ENCODE measurements at places on chromosomes 2 and 18.
A peak's percentile ranks its signal among the peaks of the same experiment; 100 is the strongest.

- DNase-seq: no peak
Measured at GRCh38 chr2:37324536-37324785, 172 bp downstream of the PRKD3 start.

DNA sequence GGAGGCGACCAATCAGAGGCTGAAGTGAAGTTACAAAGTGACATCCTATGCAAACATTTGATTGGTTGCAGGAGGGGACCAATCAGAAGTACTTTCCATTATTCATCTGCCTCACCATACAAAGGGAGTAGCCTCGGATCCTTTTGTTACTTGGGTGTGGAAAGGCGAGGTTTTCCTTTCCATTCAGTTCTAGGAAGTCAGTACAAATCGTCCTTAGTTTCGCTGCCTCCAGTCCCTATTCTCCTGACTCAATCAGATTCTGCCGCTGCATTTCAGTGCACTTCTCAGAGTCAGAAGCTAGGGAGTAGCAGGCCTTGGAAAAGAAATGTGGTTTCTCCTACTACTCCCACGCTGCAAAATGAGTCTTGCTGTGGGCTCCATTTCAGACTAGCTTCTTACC lies 149.4 kb downstream of the DTNA start:
- DNase-seq: no peak

GRCh38 chr2:69948963-69949645 lies 12.3 kb downstream of the ASPRV1 start:
- no peak for DNase-seq

DNA sequence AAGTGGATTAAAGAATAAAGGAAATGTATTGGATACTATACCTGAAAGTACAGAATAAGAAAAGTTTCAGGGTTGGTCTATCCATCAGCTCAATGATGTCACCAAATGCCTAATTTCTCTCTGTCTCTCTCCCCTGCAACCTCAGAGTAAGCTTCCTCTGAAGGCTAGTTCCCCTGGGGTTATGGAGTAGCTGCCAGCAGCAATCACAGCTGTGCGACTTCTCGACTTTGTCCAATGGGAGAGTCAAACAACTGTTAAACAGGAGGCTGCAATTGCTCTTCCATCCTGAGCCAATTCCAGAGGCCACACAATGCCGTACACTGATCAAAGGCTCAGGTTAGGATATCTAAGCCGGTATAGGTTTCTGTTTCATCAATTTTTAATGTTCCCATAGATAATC lies 95.3 kb upstream of the FANCL start:
- no peak for DNase-seq

GRCh38 chr2:61853086-61853846 lies 594 bp downstream of the FAM161A start:
- DNase-seq: peak; percentile 72

DNA sequence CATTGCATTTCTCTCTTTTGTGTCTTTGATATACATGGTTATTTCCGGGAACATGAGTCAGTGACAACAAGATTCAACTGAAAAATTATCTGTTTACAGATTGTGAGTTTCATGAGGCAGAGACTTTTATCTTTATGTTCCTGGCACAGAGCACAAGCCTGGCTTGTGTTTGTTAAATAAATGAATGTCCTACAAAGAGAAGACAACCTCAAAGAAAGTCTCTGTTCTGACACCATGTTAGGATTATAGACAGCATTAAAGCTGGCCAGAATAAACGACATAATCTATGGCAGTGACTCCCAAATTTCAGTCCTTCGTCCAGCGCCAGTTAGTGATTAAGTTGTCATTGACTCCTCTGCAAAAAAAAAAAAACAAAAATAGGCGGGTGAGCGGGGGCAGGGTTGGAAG lies 97.4 kb upstream of the DNAJC10 start:
- no peak for DNase-seq

DNA sequence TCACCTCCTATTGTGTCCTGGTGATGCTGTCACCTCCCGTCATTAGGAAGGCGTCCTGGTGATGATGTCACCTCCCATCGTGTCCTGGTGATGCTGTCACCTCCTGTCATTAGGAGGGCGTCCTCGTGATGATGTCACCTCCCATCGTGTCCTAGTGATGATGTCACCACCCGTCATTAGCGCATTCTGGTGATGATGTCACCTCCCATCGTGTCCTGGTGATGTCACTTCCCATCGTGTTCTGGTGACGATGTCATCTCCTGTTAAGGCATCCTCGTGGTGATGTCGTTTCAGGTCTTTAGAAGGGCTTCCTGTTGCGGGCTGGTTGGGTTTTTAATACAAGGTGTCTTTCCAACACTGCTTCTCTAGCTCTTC lies 40.7 kb downstream of the CTDP1 start:
- DNase-seq: no peak

- DNase-seq: no peak
Measured at GRCh38 chr2:117702098-117702497, 112.4 kb upstream of the DDX18 start.

DNA sequence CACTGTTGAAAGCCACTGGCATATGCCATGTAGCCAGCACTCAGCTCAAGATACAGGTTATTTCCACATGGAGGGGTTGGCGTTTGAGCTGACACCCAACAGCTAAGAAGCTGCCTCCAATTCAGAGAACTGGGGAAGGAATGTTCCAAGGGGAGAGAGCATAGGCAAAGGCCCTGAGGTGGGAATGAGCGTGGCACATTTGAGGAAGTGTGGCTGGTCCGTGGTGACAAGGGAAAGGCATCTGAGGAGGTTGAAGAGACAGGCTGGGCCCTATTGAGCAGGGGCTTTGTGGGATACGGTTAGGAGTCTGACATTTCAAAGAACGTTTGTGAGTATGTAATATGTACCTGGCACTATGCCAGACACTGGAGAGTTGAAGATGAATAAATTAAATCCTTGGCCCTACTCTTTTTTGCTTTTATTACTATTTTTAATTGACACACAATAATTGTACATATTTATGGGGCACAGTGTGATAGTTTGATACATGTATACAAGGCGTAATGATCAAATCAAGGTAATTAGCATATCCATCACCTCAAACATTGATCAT lies 27.6 kb upstream of the TMBIM1 start:
- DNase-seq: no peak

- DNase-seq: no peak
Measured at GRCh38 chr2:18959952-18960717, 370.8 kb upstream of the NT5C1B start.

GRCh38 chr18:48921305-48922225 lies 29.2 kb downstream of the SMAD7 start:
- no peak for DNase-seq

GRCh38 chr18:74353169-74353775 lies 37.6 kb downstream of the C18orf63 start:
- peak; percentile 72 for DNase-seq

- no peak for DNase-seq
Measured at GRCh38 chr2:15728245-15728938, 136.7 kb downstream of the DDX1 start.

- no peak for DNase-seq
Measured at GRCh38 chr18:12361770-12362378, 15.2 kb downstream of the AFG3L2 start.

DNA sequence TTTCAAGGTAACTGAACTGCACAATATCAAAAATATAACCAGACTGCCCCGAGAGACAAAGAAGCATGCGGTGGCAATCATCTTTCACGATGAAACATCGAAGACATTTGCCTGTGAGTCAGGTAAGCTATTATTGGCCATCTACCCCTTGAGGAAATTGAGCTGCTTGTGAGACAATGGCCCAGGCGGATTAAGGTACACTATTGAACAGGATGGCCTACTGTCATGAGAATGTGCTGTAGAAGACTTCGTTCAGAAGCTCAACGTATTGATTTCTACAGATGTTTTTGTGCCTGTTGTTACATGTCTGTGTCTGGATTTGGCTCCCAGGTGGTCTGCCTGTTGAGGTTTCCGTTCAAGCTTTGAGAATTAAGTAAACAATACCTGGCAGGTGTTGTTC lies 198.7 kb downstream of the DOK6 start:
- DNase-seq: no peak

DNA sequence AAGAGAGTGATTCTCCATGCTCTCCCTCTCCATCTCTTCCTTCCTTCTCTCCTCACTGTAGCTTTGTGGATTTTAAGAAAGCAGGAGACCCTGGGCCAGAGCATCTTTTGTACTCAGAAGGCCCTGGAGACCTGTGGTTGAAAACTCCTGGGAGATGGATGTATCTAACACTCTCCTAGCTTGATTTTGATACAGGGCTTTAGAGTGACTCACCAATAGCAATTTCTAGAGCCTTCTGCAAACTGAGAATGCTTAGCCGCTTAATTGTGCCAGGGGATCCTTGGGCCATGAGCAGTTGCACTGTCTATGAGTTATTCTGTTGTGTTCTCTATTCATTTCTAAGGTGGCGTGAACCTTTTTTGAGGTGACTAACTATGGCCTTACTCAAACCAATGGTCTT lies 17.7 kb downstream of the HOXD1 start:
- DNase-seq: no peak

GRCh38 chr2:16055848-16056580 lies 115.7 kb downstream of the MYCN start:
- no peak for DNase-seq

DNA sequence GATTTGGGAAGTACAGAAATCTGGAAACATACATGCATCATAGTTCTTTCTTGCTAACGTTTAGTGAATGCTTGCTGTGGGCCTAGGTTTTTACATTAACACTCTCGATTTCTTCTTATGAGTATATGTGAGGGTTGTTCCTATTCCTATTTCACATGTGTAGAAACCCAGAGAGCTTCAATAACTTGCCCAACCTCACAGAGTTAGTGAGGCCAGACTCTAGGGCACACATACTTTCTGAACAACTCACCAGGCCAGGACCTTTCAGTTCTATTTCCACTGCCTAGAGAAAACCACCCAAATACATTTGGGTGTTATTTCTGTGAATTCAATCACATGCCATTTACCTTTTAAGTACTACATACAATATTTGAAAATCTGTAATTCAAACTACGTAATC lies 8.2 kb upstream of the KCTD1 start:
- peak; percentile 49 for DNase-seq

GRCh38 chr2:164560181-164560792 lies 61.0 kb downstream of the GRB14 start:
- peak; percentile 42 for DNase-seq

DNA sequence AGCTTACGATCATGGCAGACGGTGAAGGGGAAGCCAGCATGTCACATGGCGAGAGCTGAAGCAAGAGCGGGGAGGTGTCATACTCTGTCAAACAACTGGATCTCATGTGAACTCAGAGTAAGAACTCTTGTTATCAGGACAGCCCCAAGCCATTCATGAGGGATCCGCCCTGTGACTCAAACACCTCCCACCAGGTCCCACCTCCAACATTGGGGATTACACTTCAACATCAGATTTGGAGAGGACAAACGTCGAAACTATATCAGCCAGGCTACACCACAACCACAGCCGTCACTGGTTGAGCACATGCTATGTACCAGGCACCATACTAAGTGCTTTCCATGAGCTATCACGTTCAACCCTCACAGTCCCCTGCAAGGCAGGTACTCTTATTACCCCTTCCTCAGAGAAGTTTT lies 293.8 kb downstream of the PRKCE start:
- DNase-seq: no peak

DNA sequence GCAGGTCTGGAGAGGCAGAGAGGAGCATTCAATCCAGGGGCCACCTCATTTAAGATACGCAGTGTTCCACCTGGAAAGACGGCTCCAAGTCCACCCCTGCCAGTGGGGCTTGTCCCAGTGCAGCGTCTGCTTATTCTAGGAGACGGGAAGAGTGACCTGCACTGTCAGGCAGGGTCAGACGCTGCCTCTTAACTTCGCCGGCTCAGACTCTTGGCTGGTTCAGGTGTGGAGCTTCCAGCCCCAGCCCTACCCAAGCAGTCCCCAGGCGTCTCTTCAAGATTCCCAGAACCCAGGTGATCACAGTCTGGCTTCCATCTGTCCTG lies 208.5 kb downstream of the TFCP2L1 start:
- no peak for DNase-seq

GRCh38 chr2:160380000-160380570 lies 113.5 kb downstream of the RBMS1 start:
- DNase-seq: no peak

- peak; percentile 16 for DNase-seq
Measured at GRCh38 chr18:3611313-3612090, 161.5 kb downstream of the TGIF1 start.

GRCh38 chr2:100197631-100198153 lies 55.3 kb upstream of the AFF3 start:
- peak; percentile 73 for DNase-seq

DNA sequence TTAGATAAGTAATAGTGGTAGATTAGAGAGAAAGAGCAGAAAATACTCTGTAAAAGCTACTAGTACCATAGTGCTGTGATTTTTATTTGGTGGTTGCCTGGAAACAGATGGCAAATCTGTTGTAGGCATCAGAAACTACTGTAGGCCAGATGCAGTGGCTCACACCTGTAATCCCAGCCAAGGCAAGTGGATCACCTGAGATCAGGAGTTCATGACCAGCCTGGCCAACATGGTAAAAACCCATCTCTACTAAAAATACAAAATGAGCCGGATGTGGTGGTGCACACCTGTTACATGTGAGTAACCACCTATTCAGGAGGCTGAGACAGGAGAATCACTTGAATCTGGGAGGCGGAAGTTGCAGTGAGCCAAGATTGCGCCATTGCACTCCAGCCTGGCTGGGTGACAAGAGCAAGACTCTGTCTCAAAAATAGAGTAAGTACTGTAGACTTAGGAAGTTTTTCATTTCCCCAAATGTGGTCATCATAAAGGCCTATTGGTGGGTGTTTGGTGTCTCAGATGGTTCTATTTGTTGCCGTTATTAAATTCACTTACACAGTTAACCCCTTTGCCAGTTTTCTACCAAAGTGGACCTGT lies 79.6 kb downstream of the SPTBN1 start:
- DNase-seq: no peak

- DNase-seq: peak; percentile 38
Measured at GRCh38 chr18:49055754-49056172, 105.0 kb upstream of the SMAD7 start.

DNA sequence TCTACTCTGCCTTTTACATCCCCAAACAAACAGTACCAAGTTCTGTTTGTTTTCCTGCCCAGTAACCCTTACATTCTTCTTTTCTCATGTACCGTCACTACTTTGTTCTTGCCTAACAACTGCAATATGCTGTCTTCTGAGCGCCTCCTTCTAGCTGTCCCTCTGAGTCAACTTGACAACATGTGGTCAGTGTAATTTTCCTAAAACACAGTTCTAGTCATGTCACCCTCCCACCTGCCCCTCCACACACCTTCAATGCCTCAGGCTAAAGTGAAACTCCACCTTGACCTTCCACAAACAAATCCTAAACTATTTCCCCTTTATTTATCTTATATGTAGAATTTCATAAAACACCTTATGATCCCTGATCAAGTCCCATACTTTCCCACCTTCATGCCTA lies 124.6 kb upstream of the CD302 start:
- peak; percentile 33 for DNase-seq

- DNase-seq: no peak
Measured at GRCh38 chr18:79571211-79572092, 108.2 kb upstream of the CTDP1 start.

Measured in AG08395 (cell line).